ENCODE measurements at places on chromosomes 7 and 10. TPM values are rescaled to one million over a fixed set of nuclear protein-coding genes. Genes with fewer than 3 reads are reported as not detected.
A peak's percentile ranks its signal among the peaks of the same experiment; 100 is the strongest.

SNCG gene
- total RNA-seq = 21.2 TPM

GRCh38 chr7:20738518-20739481 is 47.9 kb downstream of the SP8 start:
- H3K27ac ChIP-seq = no peak overlapping the region
- H3K36me3 ChIP-seq = no peaks in the 10 kb centered on the region
- no peaks in the 10 kb centered on the region for H3K27me3 ChIP-seq
- no peak for DNase-seq
- H3K4me1 ChIP-seq = no peaks in the 10 kb centered on the region
- H3K4me3 ChIP-seq = peak overlapping the region; percentile 33

GRCh38 chr10:132393695-132394181 is 3.3 kb upstream of the PWWP2B start:
- no peak overlapping the region for H3K27ac ChIP-seq
- H3K4me1 ChIP-seq = peaks cover 10% of the 10 kb centered on the region
- H3K36me3 ChIP-seq = no peaks in the 10 kb centered on the region
- DNase-seq = no peak
- no peaks in the 10 kb centered on the region for H3K27me3 ChIP-seq
- no peak overlapping the region for H3K4me3 ChIP-seq

DNA sequence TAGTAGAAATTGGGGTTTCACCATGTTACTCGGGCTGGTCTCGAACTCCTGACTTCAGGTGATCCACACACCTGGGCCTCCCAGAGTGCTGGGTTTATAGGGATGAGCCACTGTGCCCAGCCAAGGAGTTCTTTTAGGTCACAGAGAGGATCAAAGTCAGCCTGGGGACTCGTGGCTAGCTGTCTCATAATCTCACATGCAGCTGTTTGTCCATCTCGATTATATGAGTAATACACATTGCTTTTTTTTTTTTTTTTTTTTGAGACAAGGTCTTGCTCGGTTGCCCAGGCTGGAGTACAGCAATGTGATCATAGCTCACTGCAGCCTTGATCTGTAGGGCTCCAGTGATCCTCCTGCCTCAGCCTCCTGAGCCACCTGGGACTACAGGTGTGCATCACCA is 2.2 kb downstream of the IFT22 start:
- H3K4me3 ChIP-seq = no peak overlapping the region
- no peak overlapping the region for H3K27ac ChIP-seq
- no peaks in the 10 kb centered on the region for H3K4me1 ChIP-seq
- H3K36me3 ChIP-seq = peaks cover 5% of the 10 kb centered on the region
- no peak for DNase-seq

CHST15 gene
- total RNA-seq = 11.8 TPM
